ENCODE measurements at places on chromosomes 12 and 14.

- no peak overlapping the region for H3K27ac ChIP-seq
- H3K4me1 ChIP-seq = peaks cover 12% of the 10 kb centered on the region
- H3K27me3 ChIP-seq = no peaks in the 10 kb centered on the region
- peak; percentile 37 for DNase-seq
Observed at GRCh38 chr14:36976571-36977023, 195.8 kb downstream of the SLC25A21 start.

- H3K4me3 ChIP-seq = no peak overlapping the region
- H3K27me3 ChIP-seq = no peaks in the 10 kb centered on the region
- peaks cover 3% of the 10 kb centered on the region for H3K36me3 ChIP-seq
- H3K27ac ChIP-seq = peak overlapping the region; percentile 54
- H3K4me1 ChIP-seq = peaks cover 4% of the 10 kb centered on the region
Observed at GRCh38 chr12:50224026-50224692, 57.0 kb upstream of the CERS5 start.

- H3K27ac ChIP-seq = no peak overlapping the region
- no peak overlapping the region for H3K4me3 ChIP-seq
- no peaks in the 10 kb centered on the region for H3K4me1 ChIP-seq
- H3K27me3 ChIP-seq = no peaks in the 10 kb centered on the region
- no peak for DNase-seq
- peaks cover 3% of the 10 kb centered on the region for H3K36me3 ChIP-seq
Observed at GRCh38 chr12:4506430-4506829, 32.3 kb upstream of the RAD51AP1 start.

- no peak overlapping the region for H3K27ac ChIP-seq
- no peaks in the 10 kb centered on the region for H3K36me3 ChIP-seq
- H3K4me3 ChIP-seq = no peak overlapping the region
- no peaks in the 10 kb centered on the region for H3K4me1 ChIP-seq
- DNase-seq = peak; percentile 83
Observed at GRCh38 chr14:102063109-102063807, 23.6 kb downstream of the HSP90AA1 start.

DNA sequence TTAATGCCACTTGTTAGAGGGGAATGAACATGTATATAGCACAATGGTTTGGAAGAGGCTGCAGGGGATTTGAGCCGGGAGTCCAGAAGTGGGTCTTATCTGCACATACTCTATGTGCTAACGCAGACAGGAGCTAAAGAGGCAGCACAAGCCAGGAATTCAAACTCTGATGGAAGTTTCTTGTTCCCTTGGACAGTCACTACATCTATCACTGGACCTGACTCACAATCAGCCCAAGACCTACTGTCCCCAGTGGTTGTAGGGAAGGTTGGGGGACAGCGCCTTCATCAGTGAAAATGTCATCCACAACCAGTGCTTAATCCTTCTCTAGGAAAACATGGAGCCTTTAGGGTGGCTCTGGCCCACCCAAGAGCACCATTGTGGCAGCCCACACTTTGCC is 107.8 kb downstream of the GCH1 start:
- no peak overlapping the region for H3K4me3 ChIP-seq
- H3K27ac ChIP-seq = no peak overlapping the region

- no peak overlapping the region for H3K4me3 ChIP-seq
- no peaks in the 10 kb centered on the region for H3K36me3 ChIP-seq
- no peak for DNase-seq
- H3K27me3 ChIP-seq = no peaks in the 10 kb centered on the region
Observed at GRCh38 chr12:39867631-39868327, 238.1 kb downstream of the SLC2A13 start.
